ENCODE measurements at places on chromosomes 3 and 15. TPM values are rescaled to one million over a fixed set of nuclear protein-coding genes. Genes with fewer than 3 reads are reported as not detected.

The ECE2 gene
- not detected for total RNA-seq

The PPM1L gene
- 26.4 TPM for total RNA-seq

The FGD5 gene
- 4.2 TPM for total RNA-seq

The P2RY1 gene
- total RNA-seq, result 1.1 TPM

The SCN11A gene
- total RNA-seq, result 0.15 TPM

The DNAJB11 gene
- 35.3 TPM for total RNA-seq

The CASR gene
- total RNA-seq, result 0.30 TPM

The WDR93 gene
- total RNA-seq, result not detected

The GOLGA6L25 gene
- total RNA-seq, result not detected

The LOXL1 gene
- total RNA-seq, result 0.75 TPM

The SLCO3A1 gene
- 3.4 TPM for total RNA-seq

The ATP1B3 gene
- 4.4 TPM for total RNA-seq

The PLAAT1 gene
- not detected for total RNA-seq

The UTS2B gene
- total RNA-seq, result 0.15 TPM

The IQCF5 gene
- not detected for total RNA-seq

DNA sequence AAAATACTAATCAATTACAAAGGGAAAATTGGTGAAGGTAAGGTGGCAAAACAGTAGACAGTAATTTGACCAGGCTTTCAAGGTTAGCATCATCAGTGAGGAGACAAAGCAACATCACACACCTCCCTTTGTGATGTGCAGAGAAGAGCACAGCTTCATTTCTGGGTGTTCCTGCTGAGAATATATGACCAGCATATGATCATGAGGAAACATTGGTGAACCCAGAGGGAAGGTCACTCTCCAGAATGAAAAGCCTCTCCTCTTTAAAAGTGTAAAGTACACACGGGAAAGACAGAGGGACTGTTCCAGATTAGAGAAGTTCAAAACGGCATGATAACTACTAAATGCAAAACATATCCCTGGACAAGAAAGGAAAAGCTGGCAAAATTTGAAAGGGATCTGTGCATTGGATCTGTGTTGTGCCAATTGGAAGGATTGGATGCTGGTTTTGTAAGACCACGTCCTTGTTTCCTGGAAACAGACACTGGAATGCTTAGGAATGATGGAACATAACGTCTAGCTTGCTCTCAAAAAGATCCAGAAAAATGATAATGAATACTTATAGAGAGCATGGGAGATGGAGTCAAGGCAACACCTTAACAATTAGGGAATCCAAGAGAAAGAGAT is 80.6 kb upstream of the MITF start:
- DNase-seq, result no peak

DNA sequence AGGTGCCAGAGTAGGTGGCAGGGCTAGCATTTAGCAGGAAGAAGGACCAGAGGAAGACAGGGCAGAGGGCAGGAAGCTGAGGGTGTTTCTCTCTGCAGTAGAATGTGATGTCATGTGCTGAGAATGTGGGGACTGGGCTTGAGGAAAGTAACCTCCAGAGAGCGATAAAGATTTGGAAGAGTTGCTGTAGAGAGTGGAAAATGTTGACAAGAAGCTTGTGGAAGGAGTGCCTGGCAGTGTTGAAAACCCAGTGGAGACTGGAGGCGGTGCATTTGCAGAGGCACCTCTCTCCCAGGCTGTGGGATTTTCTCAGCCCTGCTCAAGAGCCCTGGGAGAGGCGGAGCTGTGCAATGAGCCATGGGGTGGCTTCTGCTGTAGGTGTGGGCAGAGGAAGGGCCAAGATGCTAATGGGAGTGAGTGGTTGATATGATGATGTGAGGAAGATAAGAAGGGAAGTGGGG is 54.8 kb downstream of the MESD start:
- DNase-seq, result no peak

GRCh38 chr3:105828703-105829102 is 40.1 kb downstream of the CBLB start:
- no peak for DNase-seq

DNA sequence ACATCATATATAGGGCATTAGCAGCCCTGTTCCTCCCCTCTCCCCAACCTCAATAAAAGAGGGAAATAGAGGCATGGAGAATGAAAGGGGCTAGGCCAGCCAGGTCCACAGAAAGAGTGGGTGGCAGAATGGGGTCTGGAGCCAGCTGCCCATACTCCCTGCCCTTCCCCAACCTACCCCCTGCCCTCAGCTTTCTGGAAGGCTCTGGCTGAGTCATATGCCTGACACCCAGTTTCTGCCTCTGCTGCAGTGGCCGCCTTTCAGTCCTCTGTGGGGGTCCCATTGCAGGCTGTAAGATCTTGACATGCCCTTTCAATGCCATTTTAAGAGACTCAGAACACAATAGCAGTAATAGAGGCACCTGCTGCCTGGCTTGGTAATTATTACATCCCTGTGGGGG is 95.7 kb downstream of the LINGO1 start:
- DNase-seq, result no peak

- no peak for DNase-seq
These were observed 60.8 kb upstream of the GOLIM4 start for GRCh38 chr3:168156479-168156878.

DNA sequence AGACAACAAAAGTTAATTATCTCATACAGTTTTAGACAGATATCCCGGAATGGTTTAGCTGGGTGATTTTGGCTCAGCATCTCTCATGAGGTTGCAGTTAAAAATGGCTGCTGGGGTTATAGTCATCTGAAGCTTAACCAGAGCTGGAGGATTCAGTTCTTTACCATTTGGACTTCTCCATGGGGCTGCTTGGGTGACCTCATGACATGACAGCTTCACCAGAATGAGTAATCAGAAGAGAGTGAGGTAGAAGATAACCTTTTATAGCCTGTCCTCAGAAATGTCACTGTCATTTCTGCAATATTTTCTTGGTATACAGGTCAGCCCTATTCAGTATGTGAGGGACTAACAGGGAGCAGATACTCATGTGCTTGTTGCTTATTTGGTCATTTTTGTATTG is 30.9 kb downstream of the TFG start:
- no peak for DNase-seq

DNA sequence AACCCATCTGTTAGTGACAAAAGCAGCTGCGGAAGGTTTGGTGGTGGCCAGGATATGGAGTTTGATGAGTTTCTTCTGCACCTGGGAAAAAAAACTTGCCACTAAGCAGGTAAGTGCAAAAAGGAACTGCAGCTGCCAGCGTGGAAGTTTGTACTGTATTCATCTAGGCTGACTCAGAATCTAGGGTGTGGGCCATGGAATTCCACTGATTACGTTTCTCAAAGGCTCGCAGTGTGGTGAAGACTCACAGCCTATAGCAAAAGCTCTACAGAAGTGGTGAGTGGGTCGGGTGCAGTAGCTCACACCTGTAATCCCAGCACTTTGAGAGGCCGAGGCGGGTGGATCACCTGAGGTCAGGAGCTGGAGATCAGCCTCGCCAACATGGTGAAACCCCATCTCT is 334.6 kb upstream of the GRM7 start:
- DNase-seq, result no peak

GRCh38 chr15:99452728-99453636 is 112.8 kb upstream of the MEF2A start:
- DNase-seq, result peak; percentile 65

DNA sequence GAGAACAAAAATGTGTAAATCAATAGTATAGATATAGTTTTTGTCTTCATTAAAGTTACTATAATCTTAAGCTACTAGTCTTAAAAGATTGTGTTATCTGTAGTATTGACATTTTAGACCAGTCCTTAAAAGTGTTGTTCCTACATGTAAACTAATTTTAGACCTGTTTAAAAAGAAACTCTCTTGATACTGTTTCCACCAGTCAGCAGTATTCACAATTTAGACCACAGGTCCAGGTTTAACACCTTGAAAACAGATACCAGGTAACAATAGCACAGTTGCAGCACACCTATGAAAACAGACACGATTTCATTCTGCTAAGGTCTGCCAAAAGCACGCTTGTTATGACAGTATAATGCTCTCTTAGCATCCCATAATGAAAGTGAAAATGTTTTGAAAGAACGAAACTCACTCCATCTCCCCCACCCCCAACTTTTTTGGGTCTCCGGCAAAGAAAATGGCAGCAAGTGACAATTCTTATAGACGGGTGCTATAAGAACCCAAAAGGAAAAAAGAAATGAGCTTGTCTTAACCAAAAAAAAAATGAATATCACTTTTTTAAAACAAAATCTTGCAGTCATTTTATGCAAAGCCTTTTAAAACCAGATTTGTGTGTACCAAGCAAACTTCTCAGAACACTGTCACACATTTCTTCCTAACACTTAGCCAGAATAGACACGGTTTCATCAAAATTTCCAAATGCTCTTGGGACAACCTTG is 1.6 kb downstream of the EIF4E3 start:
- DNase-seq, result no peak

- DNase-seq, result no peak
These were observed 59.6 kb upstream of the GLCE start for GRCh38 chr15:69100821-69101220.

DNA sequence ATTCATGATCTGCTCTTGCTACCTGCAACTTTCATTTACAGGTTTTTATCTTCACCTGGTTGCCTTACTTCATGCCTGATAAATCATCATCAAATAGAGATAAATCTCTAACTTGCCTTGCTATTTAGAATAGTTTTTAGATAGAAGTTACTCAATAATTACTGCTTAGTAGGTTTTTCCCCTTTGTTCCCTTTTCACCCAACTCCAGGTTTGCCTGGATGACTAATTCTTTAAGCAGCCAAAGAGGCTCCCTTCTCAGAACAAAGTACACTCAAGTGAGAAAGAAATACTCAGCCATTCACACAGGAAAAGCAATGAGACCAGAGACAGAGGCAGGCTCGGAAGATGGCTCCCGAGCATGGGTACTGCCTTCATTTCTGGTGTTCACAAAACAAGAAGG is 268.1 kb upstream of the CRBN start:
- no peak for DNase-seq

- DNase-seq, result no peak
These were observed 322.8 kb downstream of the EDEM1 start for GRCh38 chr3:5510300-5510699.

- DNase-seq, result no peak
These were observed 194.1 kb upstream of the ARHGEF26 start for GRCh38 chr3:153927107-153927506.

GRCh38 chr3:180142041-180142440 is 105.3 kb upstream of the PEX5L start:
- no peak for DNase-seq

DNA sequence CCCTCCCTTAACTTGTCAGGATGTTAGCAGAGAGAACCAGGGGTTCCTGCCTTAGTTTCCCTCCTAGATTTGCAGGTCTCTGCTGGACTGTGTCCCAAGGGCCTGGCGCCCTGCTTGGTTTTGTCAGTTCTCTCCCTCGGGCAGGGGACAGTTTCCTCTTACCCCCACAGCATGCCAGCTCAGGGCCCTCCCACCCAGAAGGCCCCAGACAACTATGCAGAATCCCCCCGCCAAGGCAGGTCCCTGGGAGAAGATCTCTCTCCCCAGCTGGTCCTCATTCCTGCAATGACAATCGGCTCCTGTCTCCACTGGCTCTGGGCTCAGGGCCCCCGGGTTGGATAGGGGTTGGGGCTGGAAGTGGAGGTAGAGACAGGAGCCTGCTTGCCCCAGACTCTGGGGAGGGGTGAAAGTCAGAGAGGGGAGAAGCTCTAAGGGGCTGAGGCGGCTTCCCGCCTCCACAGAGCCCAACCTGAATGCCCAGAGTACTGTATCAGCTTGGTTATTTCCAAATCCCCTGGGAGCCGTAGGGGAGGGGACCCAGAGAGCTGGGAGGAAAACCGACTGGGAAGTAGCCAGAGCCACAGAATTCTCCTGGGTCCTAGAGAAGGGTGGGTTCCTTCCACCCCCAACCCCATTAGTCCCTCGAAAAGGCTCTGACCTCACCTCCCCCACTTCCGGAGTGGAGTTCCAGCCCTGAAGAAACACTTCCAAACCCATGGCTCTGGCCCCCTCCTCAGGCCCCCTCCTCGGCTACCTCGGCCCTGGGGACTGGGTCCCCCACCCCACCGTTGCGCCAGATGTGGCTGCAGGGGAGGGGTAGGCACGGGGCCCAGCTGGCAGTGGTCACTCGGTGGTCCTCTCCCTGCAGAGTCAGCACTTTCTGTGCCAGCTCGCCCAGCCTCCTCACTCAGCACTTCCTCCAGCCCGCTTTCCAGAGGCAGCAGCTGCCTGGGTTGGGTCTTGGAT is 3.8 kb upstream of the LOXL1 start:
- no peak for DNase-seq

DNA sequence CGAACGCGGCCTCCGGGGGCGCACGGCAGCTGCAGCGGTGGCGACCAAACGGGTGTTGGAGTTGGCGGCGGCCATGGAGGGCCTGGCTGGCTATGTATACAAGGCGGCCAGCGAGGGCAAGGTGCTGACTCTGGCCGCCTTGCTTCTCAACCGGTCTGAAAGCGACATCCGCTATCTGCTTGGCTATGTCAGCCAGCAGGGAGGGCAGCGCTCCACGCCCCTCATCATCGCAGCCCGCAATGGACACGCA is 725 bp downstream of the FEM1B start:
- no peak for DNase-seq

GRCh38 chr3:11583235-11583634 is 60.5 kb downstream of the VGLL4 start:
- DNase-seq, result no peak

DNA sequence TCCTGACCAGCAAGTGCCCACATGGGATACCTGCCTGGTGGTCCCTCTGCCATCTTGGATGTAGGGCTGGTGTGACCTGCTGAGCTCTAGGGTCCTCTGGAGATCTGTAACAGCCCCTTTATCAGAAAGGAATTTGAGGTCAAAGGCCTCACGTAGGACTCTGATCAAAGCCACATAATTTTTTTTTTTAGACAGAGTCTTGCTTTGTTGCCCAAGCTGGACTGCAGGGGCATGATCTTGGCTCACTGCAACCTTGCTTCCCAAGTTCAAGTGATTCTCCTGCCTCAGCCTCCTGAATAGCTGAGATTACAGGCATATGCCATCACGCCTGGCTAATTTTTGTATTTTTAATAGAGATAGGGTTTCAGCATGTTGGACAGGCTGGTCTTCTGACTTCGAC is 9.5 kb downstream of the ITGB5 start:
- no peak for DNase-seq

DNA sequence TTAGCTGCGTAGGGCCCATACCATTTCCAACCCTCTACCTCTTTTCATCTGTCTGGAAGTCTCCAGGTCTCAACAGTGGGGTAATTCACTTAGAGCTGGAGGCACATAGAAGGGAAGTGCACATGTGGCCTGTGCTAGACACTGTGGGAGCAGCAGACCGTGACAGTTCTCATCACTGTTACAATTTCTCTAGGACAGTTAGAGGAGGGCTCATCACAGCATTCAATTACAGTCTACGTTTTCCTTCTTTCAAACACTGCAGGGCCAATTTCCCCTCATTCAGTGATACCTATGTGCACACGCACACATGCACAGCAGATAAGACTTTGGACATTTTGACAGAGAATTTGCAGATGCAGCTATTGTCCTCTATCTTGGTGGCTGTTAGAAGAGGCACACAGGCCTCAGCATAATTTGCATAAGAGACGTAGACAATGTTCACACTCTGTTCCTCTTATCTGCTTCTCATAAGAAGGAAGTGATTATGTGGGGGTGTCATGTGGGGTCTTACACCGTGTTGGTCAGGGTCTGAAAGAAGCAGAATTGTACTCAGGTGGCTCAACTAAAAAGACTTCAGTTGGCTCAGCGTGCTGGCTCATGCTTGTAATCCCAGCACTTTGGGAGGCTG is 12.6 kb upstream of the HRG start:
- DNase-seq, result no peak

- no peak for DNase-seq
These were observed 457.4 kb downstream of the MAGI1 start for GRCh38 chr3:65581313-65581712.

GRCh38 chr15:83516935-83517334 is 69.8 kb downstream of the SH3GL3 start:
- DNase-seq, result no peak

- DNase-seq, result no peak
These were observed 770.3 kb downstream of the PDCD6IP start for GRCh38 chr3:34568766-34569165.
